ENCODE measurements at places on chromosomes 1 and 21. TPM values are rescaled to one million over a fixed set of nuclear protein-coding genes. Genes with fewer than 3 reads are reported as not detected.

DNA sequence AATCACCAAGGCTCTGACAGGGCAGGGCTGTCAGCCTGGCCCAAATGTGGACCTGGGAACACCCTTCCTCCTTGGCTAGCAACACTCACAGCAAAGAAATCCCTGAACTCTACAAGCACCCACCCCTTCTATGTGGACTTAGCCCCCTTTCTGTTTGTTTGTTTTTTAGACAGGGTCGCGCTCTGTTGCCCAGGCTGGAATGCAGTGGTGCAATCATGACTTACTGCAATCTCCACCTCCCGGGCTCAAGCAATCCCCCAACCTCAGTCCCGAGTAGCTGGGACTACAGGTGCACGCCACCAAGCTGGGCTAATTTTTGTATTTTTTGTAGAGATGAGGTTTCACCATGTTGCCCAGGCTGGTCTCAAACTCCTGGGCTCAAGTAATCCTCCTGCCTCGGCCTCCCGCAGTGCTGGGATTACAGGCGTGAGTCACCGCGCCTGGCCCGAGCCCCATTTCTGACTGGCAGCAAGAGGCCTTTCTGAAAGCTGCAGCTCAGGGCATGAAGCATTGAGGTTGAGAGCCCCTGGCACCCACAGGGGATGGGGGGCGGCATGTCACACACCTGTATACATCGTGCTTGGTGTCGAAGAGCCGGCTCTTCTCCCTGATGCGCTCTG is 16.2 kb downstream of the RIPK4 start:
- no peaks in the 10 kb centered on the region for H3K27me3 ChIP-seq
- DNase-seq = peak; percentile 60

DNA sequence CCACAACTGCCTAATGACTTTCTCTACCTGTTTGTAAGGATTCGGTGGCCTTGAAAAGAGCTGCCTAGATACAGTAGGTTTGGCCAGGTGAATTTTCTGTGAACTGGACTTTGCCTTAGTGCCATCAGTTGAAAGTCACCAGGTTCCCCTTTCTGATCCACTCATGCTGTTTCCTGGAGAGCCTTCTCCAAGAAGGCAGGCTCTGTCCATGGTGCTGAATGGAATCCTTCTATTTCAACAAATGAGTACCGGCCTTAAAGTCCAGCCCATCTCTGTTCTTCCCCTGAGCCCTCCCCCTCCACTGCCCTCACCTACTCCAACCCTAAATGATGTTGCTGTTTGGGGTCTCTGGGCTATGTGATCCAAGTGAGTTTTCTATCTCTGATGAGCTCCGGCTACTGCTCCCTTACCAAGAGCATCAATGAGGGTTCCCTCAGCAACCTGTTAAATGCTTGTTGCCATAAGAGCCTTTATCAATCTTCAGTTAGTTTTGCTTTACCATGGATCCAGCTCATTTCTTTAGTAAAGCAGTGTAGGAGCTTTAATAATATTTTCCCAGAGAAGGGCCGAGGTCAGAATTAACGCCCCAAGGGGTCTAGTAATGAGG is 500.4 kb downstream of the PTPRU start:
- no peaks in the 10 kb centered on the region for H3K36me3 ChIP-seq
- no peak overlapping the region for H3K4me3 ChIP-seq
- no peaks in the 10 kb centered on the region for H3K27me3 ChIP-seq
- no peaks in the 10 kb centered on the region for H3K4me1 ChIP-seq
- no peak for DNase-seq

The FAM3B gene
- total RNA-seq = 59.7 TPM

DNA sequence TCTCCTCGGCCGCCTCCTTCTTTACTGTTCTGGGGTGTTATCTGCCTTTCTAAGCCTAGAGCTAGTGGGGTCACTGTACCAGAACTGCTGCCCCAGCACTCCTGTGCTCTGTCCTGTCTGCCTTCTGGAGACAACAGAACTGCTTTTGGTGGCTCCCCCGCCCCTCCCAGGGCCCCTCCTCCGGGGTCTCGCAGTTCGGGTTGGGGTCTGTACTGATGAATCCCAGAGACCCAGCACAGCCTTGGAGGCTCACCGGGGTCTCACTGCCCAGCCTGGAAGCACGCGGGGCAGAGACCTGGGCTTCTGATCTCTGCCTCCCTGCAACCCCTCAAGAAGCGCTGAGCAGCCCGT is 3.2 kb upstream of the PLEKHA6 start:
- H3K27me3 ChIP-seq = no peaks in the 10 kb centered on the region
- H3K36me3 ChIP-seq = no peaks in the 10 kb centered on the region
- DNase-seq = no peak
- H3K27ac ChIP-seq = peak overlapping the region; percentile 15
- H3K4me3 ChIP-seq = no peak overlapping the region

- H3K36me3 ChIP-seq = peaks cover 14% of the 10 kb centered on the region
- no peaks in the 10 kb centered on the region for H3K4me1 ChIP-seq
- H3K27me3 ChIP-seq = no peaks in the 10 kb centered on the region
- no peak for DNase-seq
- H3K27ac ChIP-seq = peak overlapping the region; percentile 69
- H3K4me3 ChIP-seq = no peak overlapping the region
Observed at GRCh38 chr1:156136970-156137483, 16.4 kb upstream of the SEMA4A start.

The ECM1 gene
- total RNA-seq = 0.95 TPM

- no peak for DNase-seq
- peaks cover 15% of the 10 kb centered on the region for H3K4me1 ChIP-seq
- H3K27ac ChIP-seq = peak overlapping the region; percentile 63
- H3K36me3 ChIP-seq = no peaks in the 10 kb centered on the region
Observed at GRCh38 chr1:225446595-225446960, 18.7 kb upstream of the LBR start.

The HSPG2 gene
- total RNA-seq = 237 TPM

The CD101 gene
- 0.16 TPM for total RNA-seq

The L1TD1 gene
- total RNA-seq = 0.29 TPM

- H3K27ac ChIP-seq = peak overlapping the region; percentile 20
- H3K36me3 ChIP-seq = peaks cover 2% of the 10 kb centered on the region
- H3K4me3 ChIP-seq = no peak overlapping the region
- DNase-seq = no peak
Observed at GRCh38 chr21:43694437-43695079, 24.4 kb upstream of the PDXK start.

GRCh38 chr1:232687728-232688127 is 57.8 kb upstream of the SIPA1L2 start:
- no peaks in the 10 kb centered on the region for H3K36me3 ChIP-seq
- no peak for DNase-seq
- H3K27me3 ChIP-seq = no peaks in the 10 kb centered on the region
- no peak overlapping the region for H3K27ac ChIP-seq

The FMN2 gene
- not detected for total RNA-seq

- DNase-seq = no peak
- H3K4me3 ChIP-seq = no peak overlapping the region
- no peaks in the 10 kb centered on the region for H3K27me3 ChIP-seq
- H3K4me1 ChIP-seq = no peaks in the 10 kb centered on the region
- H3K36me3 ChIP-seq = no peaks in the 10 kb centered on the region
Observed at GRCh38 chr1:27436204-27437159, 44.1 kb downstream of the GPR3 start.

DNA sequence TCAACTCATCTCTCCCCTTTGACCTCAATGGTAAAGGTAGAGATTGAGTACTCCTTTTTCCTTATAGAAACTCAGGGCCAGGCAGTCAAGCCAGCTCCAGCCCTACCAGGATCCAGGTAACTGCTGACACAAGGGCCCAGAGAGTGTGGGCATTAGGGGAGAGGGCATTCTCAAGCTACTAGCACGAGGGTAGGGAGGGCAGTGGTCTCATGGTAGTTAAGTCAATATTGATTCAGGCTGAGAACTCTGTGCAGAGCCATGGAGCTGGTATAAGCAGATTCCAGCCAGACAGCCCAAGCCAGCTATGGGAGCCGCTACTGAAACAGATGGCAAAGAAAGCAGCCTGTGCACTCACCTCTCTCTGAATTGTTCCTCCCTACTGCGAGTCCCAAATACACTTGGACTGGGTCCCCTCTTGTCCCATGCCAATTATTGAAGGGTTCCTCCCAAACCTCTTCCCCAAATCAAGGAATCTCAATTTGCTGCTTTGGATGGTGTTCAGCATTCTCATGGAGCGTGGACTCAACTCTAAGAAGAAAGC is 2.8 kb downstream of the PI4KB start:
- no peaks in the 10 kb centered on the region for H3K27me3 ChIP-seq
- no peak for DNase-seq
- peaks cover 11% of the 10 kb centered on the region for H3K4me1 ChIP-seq
- no peak overlapping the region for H3K4me3 ChIP-seq
- H3K27ac ChIP-seq = no peak overlapping the region

GRCh38 chr1:151187205-151187604 is 2.8 kb downstream of the VPS72 start:
- no peak for DNase-seq
- no peak overlapping the region for H3K4me3 ChIP-seq
- H3K4me1 ChIP-seq = 0 out of 2 replicates have a peak, but pooled peaks cover 9% of the 10 kb centered on the region
- peaks cover 2% of the 10 kb centered on the region for H3K36me3 ChIP-seq
- H3K27me3 ChIP-seq = no peaks in the 10 kb centered on the region
- H3K27ac ChIP-seq = no peak overlapping the region

GRCh38 chr1:98211271-98211845 is 290.5 kb upstream of the DPYD start:
- H3K27ac ChIP-seq = peak overlapping the region; percentile 84
- no peak for DNase-seq
- H3K36me3 ChIP-seq = no peaks in the 10 kb centered on the region

DNA sequence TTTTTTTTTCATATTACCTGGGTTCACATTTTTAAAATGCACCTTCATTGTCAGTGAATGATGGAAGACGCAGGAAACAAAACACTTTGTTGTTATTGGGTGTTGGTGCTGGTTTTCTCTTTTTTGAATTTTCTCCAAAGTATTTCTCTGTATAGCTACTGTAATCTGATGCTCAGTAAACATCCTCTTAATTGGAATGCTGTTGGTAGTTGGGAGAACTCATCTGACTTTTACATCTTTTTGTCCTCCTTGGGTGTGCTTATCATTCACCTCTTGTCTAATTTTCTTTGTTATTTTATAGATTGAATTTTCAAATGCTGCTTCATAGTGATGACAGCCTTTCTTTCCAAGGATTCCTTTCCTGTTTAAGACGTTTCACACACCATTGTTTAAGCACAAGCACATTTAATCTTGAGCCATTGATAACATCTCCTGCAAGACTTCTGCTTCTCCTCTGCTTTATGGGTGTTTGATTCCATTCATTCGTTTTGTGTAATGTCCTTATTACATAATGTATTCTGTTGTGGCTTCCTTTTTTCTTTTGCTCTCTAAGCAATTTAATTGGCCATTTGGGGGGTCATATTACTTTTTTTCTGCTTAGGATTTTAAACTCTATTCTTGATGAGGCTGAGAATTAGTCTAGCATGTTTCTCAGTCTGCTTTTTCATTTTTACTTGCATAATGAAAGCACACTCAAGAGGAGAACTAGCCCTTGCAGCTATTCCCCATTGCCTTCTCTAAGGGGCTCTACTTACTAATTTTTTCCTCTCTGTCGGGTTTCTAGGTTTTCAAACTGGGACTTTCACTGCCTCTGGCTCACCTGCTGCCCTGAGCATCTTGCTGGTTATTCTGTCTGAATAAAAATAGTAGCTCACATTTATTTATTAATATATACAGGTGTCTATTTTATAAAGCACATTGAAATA is 42.0 kb upstream of the CD34 start:
- DNase-seq = no peak
- H3K4me3 ChIP-seq = no peak overlapping the region
- H3K36me3 ChIP-seq = no peaks in the 10 kb centered on the region
- H3K4me1 ChIP-seq = no peaks in the 10 kb centered on the region

GRCh38 chr1:41394959-41395956 is 34.0 kb downstream of the FOXO6 start:
- H3K36me3 ChIP-seq = no peaks in the 10 kb centered on the region
- peak overlapping the region; percentile 65 for H3K27ac ChIP-seq
- DNase-seq = no peak
- no peaks in the 10 kb centered on the region for H3K27me3 ChIP-seq
- no peak overlapping the region for H3K4me3 ChIP-seq

The RWDD3 gene
- 13.3 TPM for total RNA-seq

- H3K36me3 ChIP-seq = no peaks in the 10 kb centered on the region
- H3K4me1 ChIP-seq = no peaks in the 10 kb centered on the region
- DNase-seq = no peak
- H3K27ac ChIP-seq = no peak overlapping the region
- no peak overlapping the region for H3K4me3 ChIP-seq
Observed at GRCh38 chr1:13992489-13993285, 292.7 kb downstream of the PRDM2 start.

GRCh38 chr1:111334169-111334568 is 43.5 kb downstream of the CHIA start:
- no peak overlapping the region for H3K4me3 ChIP-seq
- no peaks in the 10 kb centered on the region for H3K4me1 ChIP-seq
- H3K27ac ChIP-seq = no peak overlapping the region
- peak; percentile 40 for DNase-seq
- H3K36me3 ChIP-seq = no peaks in the 10 kb centered on the region
- no peaks in the 10 kb centered on the region for H3K27me3 ChIP-seq

The RUNX3 gene
- 1.1 TPM for total RNA-seq

The RPTN gene
- total RNA-seq = not detected

GRCh38 chr21:38077569-38077968 is 161.3 kb upstream of the KCNJ6 start:
- no peak overlapping the region for H3K4me3 ChIP-seq
- H3K27me3 ChIP-seq = no peaks in the 10 kb centered on the region
- DNase-seq = no peak
- H3K4me1 ChIP-seq = no peaks in the 10 kb centered on the region
- H3K27ac ChIP-seq = no peak overlapping the region

DNA sequence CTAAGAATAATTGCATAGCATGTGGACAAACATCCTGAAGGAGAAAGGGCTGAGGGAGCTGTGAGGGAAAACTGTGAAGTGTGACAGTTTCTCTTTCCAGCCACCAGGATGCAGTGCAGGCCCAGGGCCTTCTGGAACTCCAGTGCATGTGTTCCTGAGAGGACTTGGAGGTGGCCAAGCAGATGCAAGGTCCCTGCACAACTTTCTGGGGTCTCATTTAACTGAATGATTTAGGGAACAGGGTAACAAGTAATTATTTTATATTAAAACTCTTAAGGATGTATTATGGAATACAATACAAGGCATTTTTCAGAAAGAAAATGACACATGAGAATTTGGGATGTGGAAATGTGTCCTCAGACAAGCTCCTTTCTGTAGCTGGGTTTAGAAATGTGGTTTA is 61.2 kb upstream of the MCOLN3 start:
- no peak overlapping the region for H3K4me3 ChIP-seq
- no peaks in the 10 kb centered on the region for H3K36me3 ChIP-seq
- peak; percentile 51 for DNase-seq
- H3K4me1 ChIP-seq = no peaks in the 10 kb centered on the region
- H3K27ac ChIP-seq = no peak overlapping the region

GRCh38 chr21:17359781-17360180 is 153.1 kb upstream of the CXADR start:
- no peaks in the 10 kb centered on the region for H3K36me3 ChIP-seq
- no peak for DNase-seq
- 0 out of 2 replicates have a peak, but pooled peaks cover 3% of the 10 kb centered on the region for H3K4me1 ChIP-seq
- no peak overlapping the region for H3K4me3 ChIP-seq
- no peaks in the 10 kb centered on the region for H3K27me3 ChIP-seq

The YARS1 gene
- 184 TPM for total RNA-seq

GRCh38 chr21:40731206-40731605 is 115.8 kb downstream of the DSCAM start:
- no peaks in the 10 kb centered on the region for H3K4me1 ChIP-seq
- H3K4me3 ChIP-seq = no peak overlapping the region
- H3K27me3 ChIP-seq = no peaks in the 10 kb centered on the region

GRCh38 chr1:153929426-153929825 is 6.7 kb upstream of the GATAD2B start:
- no peaks in the 10 kb centered on the region for H3K36me3 ChIP-seq
- no peaks in the 10 kb centered on the region for H3K27me3 ChIP-seq
- DNase-seq = no peak
- no peak overlapping the region for H3K4me3 ChIP-seq
- H3K4me1 ChIP-seq = no peaks in the 10 kb centered on the region
